ENCODE measurements at places on chromosomes 12 and 14. TPM values are rescaled to one million over a fixed set of nuclear protein-coding genes. Genes with fewer than 3 reads are reported as not detected.

Gene GPR68
- 15.4 TPM for total RNA-seq

Gene LTB4R
- 9.8 TPM for total RNA-seq

Gene LALBA
- not detected for total RNA-seq

DNA sequence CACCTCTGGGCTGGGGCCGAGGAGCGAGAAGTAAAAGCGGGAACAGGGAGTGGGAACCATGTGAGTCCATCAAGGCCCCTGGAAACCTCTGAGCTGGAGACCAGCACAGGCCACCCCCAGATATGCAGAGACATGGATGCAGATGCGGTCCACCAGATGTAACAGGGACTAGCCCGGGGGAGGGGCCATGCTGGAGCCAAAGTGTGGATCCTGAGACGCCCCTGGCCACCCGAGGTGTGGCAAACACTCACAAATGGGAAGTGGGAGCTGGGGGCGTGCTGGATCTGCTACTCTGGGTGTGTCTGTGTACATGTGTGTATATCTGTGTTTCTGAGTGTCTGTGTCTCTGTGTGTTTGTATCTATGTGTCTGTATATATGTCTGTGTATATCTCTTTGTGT is 12.8 kb downstream of the MYL2 start:
- no peaks in the 10 kb centered on the region for H3K36me3 ChIP-seq
- no peak for DNase-seq
- H3K4me3 ChIP-seq: no peak overlapping the region
- no peaks in the 10 kb centered on the region for H3K4me1 ChIP-seq
- no peak overlapping the region for H3K27ac ChIP-seq

DNA sequence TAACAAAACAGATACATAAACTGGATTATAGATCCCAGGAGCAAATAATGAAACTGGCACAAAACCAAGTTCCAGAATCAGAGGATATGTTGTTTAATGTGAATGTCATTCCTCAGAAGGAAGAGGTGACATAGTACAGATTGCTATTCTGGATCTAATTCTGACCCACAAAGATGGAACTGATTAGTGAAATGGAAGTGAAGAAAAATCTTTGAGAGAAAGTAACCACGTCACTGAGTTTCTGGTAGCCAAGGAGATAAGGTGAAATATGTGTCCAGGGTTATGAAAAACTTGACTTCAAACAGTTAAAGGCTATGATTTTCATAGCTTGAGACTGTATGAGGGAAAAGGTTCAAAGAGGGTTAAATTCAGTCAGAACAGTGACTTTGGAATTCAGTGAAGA is 8.3 kb downstream of the OR10AD1 start:
- H3K4me1 ChIP-seq: peaks cover 18% of the 10 kb centered on the region
- no peak for DNase-seq
- no peaks in the 10 kb centered on the region for H3K36me3 ChIP-seq
- no peaks in the 10 kb centered on the region for H3K27me3 ChIP-seq
- no peak overlapping the region for H3K27ac ChIP-seq
- H3K4me3 ChIP-seq: no peak overlapping the region

- no peak for DNase-seq
- H3K4me3 ChIP-seq: no peak overlapping the region
- H3K4me1 ChIP-seq: peaks cover 30% of the 10 kb centered on the region
- H3K27ac ChIP-seq: no peak overlapping the region
- H3K36me3 ChIP-seq: peaks cover 35% of the 10 kb centered on the region
Observed at GRCh38 chr12:6326316-6327228, 15.3 kb downstream of the TNFRSF1A start.

- peak overlapping the region; percentile 44 for H3K4me3 ChIP-seq
- DNase-seq: peak; percentile 38
- peaks cover 6% of the 10 kb centered on the region for H3K27me3 ChIP-seq
- H3K27ac ChIP-seq: no peak overlapping the region
- no peaks in the 10 kb centered on the region for H3K36me3 ChIP-seq
- peaks cover 4% of the 10 kb centered on the region for H3K4me1 ChIP-seq
Observed at GRCh38 chr12:96985515-96986362, 78.7 kb downstream of the NEDD1 start.

DNA sequence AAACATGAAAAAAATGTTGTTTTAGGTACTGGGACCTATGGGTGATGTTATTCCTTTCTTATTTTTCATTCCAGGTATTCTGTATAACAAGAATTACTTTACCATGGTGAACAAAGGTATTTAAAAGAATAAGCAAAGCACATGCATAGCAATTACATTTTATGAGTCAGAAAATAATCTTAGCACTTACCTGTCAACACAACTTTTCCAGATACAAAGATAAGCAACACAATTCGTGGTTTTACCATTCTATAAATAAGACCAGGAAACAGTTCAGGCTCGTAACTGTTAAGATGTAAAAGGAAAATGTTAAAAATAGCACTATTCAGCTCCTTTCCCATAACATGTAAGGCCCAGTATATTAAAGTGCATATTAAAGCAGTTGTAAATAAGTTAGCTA is 12.3 kb upstream of the ATG14 start:
- no peaks in the 10 kb centered on the region for H3K36me3 ChIP-seq
- H3K4me3 ChIP-seq: no peak overlapping the region
- no peaks in the 10 kb centered on the region for H3K27me3 ChIP-seq
- H3K27ac ChIP-seq: no peak overlapping the region
- no peak for DNase-seq

DNA sequence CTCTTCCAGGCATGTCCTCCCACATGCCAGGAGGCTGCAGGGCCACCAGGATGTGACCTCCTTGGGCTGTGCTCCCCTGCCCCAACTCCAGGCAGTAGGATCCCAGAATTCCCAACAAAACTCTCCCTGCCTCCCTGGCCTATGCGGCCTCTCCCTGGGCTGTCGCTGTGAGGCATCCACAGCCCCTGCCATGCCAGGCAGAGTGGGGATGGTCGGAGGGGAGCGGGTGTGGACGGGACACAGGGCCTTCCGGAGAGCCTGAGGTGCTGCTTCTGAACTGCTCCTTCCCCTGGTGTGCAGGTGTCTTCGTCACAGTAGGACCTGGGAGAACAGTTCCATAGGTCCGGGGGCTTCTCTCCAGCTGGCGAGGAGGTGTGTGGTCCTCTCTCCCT is 18.3 kb downstream of the GPR132 start:
- H3K36me3 ChIP-seq: peaks cover 22% of the 10 kb centered on the region
- no peak overlapping the region for H3K4me3 ChIP-seq
- peaks cover 4% of the 10 kb centered on the region for H3K27me3 ChIP-seq

DNA sequence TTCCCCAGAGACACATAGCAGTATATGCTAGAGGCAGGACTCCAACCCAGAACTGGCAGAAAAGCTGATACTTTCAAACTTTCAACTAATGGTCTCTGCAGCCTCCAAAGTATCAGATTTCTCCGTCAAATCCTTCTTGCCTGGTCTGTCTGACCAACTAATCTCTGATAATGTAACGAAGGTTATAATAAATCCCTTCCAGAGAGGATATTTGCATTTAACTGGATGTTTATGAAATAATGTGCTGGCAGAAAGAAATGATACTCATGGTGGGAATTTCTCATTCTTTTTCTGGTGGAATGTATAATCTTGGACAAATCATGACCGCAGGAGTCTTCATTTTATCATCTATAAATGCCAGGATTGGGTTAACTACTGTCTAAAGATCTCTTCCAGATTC is 860.3 kb downstream of the DIO2 start:
- H3K4me3 ChIP-seq: no peak overlapping the region
- no peak overlapping the region for H3K27ac ChIP-seq
- no peaks in the 10 kb centered on the region for H3K27me3 ChIP-seq
- no peak for DNase-seq
- no peaks in the 10 kb centered on the region for H3K36me3 ChIP-seq

GRCh38 chr14:100213587-100213955 is 25.4 kb upstream of the YY1 start:
- peaks cover 24% of the 10 kb centered on the region for H3K4me1 ChIP-seq
- DNase-seq: no peak
- H3K27me3 ChIP-seq: no peaks in the 10 kb centered on the region
